ENCODE measurements at places on chromosomes 3 and 15.

GRCh38 chr3:187880441-187880840 lies 135.2 kb upstream of the BCL6 start:
- no peaks in the 10 kb centered on the region for H3K27me3 ChIP-seq
- no peaks in the 10 kb centered on the region for H3K4me1 ChIP-seq
- H3K27ac ChIP-seq: no peak overlapping the region
- no peaks in the 10 kb centered on the region for H3K36me3 ChIP-seq

GRCh38 chr3:487614-488013 lies 291.1 kb downstream of the CHL1 start:
- DNase-seq: no peak
- no peak overlapping the region for H3K27ac ChIP-seq
- no peaks in the 10 kb centered on the region for H3K36me3 ChIP-seq
- H3K4me1 ChIP-seq: no peaks in the 10 kb centered on the region
- H3K27me3 ChIP-seq: no peaks in the 10 kb centered on the region
- no peak overlapping the region for H3K4me3 ChIP-seq

DNA sequence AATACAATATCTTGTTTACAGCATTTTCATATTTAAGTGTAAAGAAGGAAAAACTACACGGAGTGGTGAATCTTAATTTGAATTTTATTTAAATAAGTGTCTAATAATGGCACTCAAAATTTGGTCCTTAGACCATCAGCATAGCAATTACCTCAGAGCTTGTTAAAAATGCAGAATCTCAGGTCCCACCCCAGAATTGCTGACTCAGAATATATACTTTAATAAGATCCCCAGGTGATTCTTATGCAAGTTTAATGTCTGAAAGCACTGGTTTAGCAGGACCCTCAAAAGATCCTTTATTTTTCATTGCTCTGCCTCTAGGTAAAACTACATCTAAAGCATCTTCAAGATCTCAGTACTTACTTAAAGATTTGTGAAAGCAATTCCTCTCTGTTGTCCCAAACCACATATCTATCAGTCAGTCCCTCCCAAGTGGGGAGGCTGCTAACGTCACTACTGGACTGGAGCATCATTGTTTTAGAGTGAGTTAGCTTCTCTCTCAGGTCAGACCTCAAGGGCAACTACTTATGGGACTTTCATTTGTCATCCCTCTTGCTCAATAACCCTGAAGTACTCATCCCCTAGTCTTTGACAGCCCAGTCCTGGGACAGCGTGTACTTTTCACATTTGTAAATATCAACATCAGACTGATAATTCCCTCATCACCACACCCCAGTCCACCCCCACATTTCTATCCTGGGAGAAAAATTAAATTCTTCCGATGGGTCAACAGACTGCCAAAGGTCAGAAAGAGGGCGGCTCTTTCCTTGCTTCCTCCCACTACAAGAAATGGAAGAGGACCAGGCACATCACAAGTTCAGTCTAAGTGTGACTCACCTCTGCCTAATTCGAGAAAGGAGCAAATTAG lies 76.7 kb downstream of the CBLB start:
- no peaks in the 10 kb centered on the region for H3K27me3 ChIP-seq
- DNase-seq: no peak
- H3K4me3 ChIP-seq: no peak overlapping the region
- H3K36me3 ChIP-seq: no peaks in the 10 kb centered on the region
- H3K4me1 ChIP-seq: peaks cover 5% of the 10 kb centered on the region

DNA sequence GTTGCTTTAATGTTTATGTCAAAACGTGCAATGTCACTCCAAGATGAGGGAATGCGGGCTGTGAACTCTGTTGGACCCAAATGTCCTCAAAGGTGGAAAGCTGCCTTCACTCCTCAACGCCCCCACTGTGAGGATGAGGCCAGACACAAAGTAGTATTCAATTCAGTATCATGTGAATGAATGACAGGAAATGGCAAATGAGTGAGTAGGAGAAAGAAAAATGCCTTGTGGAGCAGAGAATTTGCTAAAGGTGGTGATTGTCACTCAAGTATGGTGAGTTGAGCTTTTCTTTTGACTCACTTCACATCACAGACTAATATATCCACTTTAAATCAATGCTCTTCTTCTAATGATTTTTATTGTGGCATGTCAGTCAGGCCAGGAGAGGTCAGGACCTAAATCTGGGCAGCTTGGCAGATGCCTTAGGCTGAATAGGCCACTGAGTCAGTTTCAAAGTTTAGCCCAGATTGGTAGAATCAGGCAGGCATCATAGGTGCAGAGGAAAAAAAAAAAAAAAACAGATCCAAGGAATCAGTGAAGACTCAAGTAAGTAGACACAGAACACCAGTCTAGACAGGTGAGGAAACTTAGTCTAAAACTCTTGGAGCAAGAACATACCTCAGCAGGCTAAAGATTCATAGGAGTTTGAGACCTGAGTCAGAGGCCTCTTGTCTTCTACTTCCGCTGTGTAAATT lies 71.0 kb upstream of the ZBED2 start:
- peaks cover 3% of the 10 kb centered on the region for H3K4me1 ChIP-seq
- H3K36me3 ChIP-seq: no peaks in the 10 kb centered on the region
- H3K4me3 ChIP-seq: no peak overlapping the region
- DNase-seq: no peak

- no peak for DNase-seq
- H3K4me3 ChIP-seq: peak overlapping the region; percentile 60
- H3K27me3 ChIP-seq: no peaks in the 10 kb centered on the region
- no peaks in the 10 kb centered on the region for H3K36me3 ChIP-seq
- H3K27ac ChIP-seq: no peak overlapping the region
Measured at GRCh38 chr3:72848703-72849081, 447 bp upstream of the SHQ1 start.

- no peaks in the 10 kb centered on the region for H3K4me1 ChIP-seq
- no peaks in the 10 kb centered on the region for H3K36me3 ChIP-seq
- H3K27me3 ChIP-seq: no peaks in the 10 kb centered on the region
- H3K4me3 ChIP-seq: no peak overlapping the region
Measured at GRCh38 chr3:129413687-129414506, 14.5 kb downstream of the EFCAB12 start.

DNA sequence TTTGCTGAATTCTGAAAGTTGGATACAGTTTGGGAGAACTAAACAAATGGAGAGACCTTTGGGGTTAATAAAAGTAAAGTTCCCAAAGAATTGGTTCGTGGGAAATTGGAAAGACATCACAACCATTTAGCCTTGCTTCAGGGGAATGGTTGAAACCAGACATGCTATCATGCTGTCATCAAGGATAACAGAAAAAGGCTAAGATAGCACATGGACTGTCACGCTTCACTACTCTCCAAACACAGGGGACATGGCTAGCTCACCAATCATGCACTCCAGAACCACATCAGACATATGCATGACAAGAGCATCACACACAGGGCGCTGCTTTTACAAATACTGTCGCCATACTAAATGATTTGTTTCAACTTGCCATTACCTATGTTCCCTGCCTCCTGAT lies 671.7 kb upstream of the ROBO1 start:
- H3K27me3 ChIP-seq: no peaks in the 10 kb centered on the region
- H3K27ac ChIP-seq: no peak overlapping the region
- H3K4me1 ChIP-seq: no peaks in the 10 kb centered on the region
- no peak for DNase-seq
- H3K36me3 ChIP-seq: no peaks in the 10 kb centered on the region

Data from neuronal stem cell (in vitro differentiated cells).